ENCODE measurements at places on chromosomes 2 and 18. TPM values are rescaled to one million over a fixed set of nuclear protein-coding genes. Genes with fewer than 3 reads are reported as not detected.

- DNase-seq: no peak
Measured at GRCh38 chr2:99808361-99809200, 318.8 kb upstream of the REV1 start.

DNA sequence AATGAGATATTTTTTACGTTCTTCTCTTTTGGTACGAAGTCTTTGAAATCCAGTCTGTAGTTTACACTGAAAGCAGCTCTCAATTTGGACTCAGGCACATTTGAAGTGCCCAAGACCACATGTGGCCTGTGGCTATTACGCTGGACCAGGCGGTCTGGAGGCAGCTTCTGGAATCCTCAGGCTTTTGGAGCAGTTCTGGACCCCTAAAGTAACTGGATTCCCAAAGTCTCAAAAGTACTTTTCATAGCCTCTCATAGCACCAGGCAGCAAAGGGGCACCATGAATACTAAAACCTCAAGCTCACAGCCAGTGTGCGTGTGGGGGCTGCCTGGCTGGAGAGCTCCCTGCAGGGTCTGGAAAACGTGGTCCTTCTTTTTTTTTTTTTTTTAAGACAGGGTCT, 119.0 kb downstream of the SMAD7 start:
- DNase-seq: no peak

DNA sequence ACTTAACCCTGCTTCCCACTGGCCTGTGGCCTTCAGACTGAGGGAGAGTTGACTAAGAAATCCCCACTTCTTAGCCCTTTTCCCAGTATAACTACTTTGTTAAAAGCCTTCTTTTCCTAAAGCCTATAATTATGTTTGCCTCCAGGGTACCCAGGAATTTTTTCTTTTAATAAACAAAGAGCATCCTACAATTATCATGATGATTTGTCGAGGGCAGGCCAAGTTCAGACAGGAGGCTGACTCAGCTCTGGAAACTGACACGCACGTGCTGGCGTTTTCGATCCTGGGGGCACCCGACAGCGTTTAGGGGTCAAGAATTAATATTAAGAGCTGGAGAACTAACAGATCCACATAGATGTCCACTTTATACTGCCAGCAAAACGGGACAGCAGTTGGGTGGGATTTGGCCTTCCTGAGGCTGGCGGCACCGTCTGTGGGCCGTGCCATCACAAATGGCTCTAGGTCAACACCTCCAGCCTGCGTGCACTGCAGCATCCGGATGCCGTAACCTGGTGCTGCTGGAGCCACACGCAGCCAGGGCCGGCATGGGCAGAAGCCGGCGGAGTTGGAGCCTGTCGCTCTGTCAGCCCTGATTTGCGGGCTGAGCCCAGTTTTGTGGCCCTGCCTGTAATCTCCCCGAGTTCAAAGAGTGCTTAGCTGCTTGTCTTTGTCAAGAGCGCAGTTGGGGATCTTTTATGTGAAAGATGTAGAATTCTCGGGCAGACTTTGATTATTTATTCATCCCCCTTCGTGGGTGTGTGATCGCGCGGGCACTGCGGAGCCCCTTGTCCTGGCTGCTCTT, 191.0 kb downstream of the GLI2 start:
- DNase-seq: no peak

Gene MBD1
- 92.3 TPM for total RNA-seq

Gene GNLY
- total RNA-seq: 0.32 TPM

Gene MROH2A
- total RNA-seq: not detected

DNA sequence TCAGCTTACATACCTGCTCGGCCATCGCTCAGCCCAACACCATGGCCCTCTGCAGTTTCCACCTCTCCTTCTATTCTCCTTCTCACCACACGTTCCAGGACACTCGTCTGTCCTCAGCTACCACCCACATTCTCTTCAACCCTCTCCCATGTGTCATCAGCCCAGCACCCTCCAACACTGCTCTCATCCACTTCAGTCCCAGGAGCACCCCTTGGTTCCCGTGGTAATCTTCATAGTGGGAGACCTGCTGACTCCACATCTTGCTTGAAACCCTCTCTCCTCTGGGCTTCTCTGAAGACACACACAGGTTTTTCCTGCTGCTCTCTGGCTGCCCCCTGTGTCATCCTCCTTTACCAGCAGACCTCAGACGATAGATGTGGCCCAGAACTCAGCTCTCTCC, 228.7 kb downstream of the GBX2 start:
- no peak for DNase-seq

Gene CNGA3
- 0.35 TPM for total RNA-seq

DNA sequence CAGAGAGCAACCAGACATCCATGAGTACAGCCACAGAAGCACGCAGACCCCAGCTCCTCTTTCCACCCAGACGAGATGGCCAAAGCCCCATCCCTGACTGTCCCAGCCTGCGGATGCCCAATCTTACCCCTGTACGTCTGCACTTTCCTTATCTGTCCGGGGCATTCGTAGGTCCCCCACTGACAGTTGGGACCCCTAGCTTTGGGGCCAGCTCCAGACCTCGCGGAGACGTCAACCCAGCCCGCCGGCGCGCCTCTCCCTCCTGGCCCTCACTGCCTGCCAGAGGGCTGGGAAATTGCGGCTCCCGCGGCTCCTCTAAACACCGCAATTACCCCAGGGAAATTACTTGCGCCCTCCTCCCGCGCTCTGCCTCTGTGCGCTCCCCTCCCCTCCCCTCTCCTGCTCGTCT, 2.3 kb downstream of the ECEL1 start:
- DNase-seq: no peak

DNA sequence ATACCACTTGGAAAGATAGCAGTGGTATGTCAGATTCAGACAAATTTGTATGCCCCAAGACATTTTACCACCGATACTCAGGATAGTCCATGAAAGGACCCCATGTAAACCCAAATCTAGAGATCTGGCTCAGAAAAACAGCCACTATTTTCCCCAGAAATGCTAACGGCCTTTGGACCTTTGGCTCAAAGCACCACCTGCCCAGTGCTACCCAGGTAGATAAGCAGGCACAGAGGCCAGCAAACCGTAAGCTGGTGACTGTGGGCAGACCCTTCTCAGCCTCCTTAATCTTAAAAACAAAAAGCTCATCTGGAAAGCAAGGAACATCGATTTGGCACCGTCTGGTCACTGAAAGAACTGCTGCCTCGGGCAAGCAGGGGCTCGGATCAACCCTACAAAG, 61.4 kb upstream of the GREB1L start:
- no peak for DNase-seq

GRCh38 chr18:31041271-31042083, 1.1 kb downstream of the DSC3 start:
- peak; percentile 22 for DNase-seq

DNA sequence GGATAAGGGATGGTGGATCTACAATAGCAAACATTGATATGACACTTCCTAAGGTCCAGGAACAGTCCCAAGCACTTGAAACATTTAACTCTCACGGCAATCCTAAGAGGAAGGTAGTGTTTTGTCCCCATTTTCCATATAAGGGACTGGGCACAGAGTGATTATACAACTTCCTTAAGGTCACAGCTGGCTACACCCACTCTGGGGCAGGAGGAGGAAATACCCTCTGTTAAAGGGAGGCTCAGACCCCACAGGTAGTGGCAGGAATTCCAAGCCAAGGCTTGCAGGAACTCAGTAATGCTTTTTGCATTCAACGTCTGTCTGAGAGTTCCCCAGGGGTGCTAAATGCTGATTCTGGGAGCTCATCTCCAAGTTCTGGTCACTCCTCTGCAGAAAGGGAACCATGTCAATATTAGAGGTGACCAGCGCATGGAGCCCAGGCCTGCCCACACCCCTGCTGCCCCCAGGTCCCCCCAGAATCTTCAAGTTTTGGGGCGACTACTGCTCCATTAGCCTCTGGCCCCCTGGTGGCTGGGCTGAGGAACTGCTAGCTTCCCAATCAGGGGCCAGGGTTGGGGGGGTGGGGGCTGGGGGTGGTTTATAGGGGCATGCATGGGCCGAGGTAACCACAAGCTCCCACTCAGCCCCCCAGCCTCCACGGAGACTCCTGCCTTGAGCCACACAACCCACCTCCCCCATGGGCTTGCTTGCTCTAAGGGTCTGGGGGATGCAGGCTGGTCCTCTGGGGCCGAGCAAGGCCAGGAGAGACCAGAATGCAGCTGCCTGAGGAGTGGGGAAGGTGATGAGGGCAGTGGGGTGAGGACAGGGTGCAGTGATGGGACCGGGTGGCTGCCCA, 11.1 kb downstream of the OBSL1 start:
- no peak for DNase-seq

- no peak for DNase-seq
Measured at GRCh38 chr2:180130403-180130802, 123.3 kb upstream of the CWC22 start.

- DNase-seq: no peak
Measured at GRCh38 chr18:42401131-42401673, 446.2 kb downstream of the PIK3C3 start.

DNA sequence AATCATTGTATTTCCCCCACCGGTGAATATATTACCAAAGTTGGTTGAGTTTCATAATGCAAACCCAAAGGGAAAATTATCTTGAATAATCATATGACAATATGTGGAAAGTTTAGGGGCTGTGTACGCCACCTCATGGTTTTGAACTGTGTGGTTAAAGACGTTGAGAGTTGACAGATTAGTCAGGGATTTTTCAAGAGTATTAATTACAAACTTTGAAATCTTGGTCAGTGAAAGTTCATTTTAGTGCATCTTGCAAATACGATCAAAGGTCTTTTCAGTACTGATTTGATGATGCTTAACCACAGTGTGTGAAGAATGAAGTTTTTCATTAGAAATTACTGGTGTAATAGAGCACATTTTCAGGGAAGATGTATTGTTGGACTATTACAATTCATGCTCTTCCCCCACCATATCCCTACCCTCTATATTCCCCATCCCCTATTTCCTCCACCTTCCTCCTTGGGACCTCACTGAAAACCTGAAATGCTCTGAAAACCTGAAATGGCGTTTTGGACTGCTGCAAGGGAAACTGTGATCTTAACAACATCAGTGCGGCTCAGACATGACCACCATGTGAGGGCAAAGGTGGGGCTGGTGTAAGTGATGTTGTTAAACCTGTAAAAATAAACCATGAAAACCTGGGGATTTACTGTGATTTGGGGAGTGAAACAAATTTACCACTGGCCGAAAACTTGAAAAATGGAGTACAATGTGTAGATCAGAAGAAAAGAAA, 4.5 kb upstream of the BCL2L11 start:
- no peak for DNase-seq

Gene STON1
- 2.1 TPM for total RNA-seq

DNA sequence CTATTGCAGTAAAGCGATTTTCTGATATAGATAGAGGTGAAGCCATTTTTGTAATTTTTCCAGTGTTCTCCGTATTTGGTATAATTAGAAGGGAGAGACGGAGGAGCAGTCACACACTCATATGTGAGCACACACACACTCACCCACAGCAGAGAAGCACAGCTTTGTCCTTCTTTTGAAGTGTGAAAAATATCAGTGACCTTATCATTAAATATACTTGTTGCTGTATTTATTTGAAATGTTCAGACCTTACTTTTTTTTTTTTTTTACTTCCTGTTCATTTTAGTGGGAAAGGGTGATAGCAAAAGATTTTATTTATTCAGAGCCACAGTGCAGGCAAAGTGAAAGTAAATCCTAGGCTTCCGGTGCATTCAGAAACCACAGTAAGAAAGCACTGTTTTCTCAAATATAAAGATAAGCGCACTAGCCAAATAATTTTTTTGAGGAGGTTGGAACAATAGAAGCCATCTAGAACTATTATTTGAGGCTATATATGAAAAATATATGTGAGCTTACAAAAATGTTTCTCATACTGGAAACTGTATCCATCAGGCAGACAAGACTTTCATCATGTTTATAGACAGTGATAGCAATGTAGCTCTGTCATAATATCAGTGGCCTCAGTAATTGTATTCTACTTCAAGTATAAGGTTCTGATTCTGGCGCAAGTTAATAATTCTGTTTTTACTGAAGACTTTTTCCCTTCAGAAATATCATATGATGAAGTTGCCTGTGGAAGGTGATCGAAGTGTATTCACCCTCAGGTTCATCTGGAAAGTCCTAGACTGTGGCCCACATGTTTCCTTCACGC, 37.2 kb downstream of the TSHZ1 start:
- DNase-seq: no peak

- DNase-seq: peak; percentile 72
Measured at GRCh38 chr2:96485751-96486651, 19.2 kb downstream of the NEURL3 start.

DNA sequence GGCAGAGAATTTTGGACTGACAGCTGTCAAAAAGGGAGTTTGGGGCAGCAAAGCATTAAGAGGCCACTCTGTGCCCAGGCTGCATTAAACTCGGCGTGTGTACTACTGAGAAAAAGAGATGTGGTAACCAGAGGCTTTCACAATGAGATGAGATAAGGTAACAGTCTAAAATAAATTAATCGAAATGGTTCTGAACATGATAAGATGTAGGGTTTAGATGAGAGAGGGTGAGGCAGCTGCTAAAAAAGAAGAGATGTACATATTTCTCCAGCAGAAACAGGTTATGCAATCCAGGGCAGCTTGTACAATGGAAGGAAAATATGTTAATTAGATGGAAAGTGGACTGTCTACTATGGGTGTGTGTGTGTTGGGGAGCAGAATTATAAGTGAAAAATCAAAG, 39.2 kb upstream of the ACTR3 start:
- no peak for DNase-seq

DNA sequence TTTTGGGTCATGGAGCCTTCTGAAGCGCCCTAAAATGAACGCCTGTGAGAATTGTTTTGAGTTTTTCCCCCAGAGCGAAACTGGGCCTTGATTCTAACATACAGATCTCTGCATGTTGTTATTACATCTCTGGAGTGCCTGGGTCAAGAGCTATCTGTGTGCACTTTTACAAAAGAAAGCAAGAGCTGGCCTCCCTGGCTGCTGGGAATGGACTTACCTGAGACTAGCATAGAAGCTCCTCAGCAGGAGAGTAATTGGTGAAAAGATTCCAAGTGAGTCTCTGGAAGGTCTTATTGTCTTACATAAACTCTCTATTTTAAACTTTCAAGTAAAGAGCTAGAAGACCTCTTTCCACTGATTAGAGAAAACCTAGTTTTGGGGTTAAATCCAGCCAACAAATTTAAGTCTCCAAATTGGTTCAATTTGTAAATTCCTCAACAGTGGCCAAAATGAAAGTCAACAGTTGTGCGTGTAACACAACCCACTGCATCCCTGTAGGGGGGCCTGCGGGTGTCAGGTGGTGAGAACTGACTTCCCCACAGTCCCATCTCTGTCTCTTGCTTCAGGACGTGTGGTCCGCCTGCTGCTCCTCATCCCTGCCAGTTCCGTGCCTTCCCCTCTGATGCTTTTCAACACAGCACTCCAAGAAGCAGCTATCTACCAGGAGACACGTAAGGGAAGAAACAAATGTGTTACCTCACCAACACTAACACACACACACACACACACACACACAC, 206.1 kb downstream of the SH3BP4 start:
- no peak for DNase-seq

Gene TRIB2
- total RNA-seq: 3.7 TPM

Gene KIF3C
- 4.2 TPM for total RNA-seq

Gene IL36A
- not detected for total RNA-seq

Gene PHLPP1
- 24.2 TPM for total RNA-seq

Gene ABCB11
- total RNA-seq: 1.1 TPM

Measured in colonic mucosa (tissue), 4 donors.